ENCODE measurements at places on chromosomes 5 and 9.

- DNase-seq = no peak
Observed at GRCh38 chr9:83533296-83533695, 4.9 kb downstream of the FRMD3 start.

DNA sequence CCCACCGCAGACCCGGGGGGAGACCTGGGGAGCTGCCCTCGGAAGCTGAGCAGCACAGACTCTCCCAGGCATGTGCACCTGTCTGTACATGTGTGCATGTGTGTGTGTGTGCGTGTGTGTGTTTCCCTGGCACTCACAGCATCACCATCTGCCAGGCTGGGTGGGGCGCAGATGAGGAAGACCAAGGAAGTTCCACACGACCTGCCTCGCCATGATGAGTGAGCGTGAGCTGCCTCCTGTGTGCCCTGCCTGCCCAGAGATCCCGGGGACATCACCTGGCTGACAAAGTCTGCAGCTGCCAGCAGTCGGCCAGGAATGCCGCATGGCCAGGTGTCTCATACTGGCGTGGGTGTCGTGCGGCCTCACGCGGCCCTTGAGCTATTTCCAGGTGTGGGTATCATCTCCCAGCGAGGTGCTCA is 4.0 kb upstream of the GPSM1 start:
- peak; percentile 38 for DNase-seq

DNA sequence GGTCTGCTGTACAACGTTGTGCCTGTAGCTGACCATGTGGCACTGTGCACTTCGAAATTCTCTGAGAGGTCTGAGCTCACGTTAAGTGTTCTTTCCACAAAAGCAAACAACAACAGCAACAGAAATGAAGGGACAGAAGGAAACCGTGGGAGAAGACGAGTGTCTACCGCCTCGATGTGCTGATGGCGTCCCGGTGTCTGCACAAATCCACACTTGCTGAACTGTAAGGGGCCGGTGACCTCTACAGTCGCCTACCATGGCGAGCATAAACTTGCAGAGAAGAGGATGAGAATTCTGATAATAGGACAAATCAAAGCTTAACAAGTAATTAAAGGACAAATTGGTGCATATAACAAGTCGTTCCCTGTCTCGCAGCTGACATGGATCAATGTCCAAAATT is 114.0 kb downstream of the ADAMTS2 start:
- no peak for DNase-seq

GRCh38 chr5:62767077-62767476 is 188.5 kb downstream of the LRRC70 start:
- no peak for DNase-seq

DNA sequence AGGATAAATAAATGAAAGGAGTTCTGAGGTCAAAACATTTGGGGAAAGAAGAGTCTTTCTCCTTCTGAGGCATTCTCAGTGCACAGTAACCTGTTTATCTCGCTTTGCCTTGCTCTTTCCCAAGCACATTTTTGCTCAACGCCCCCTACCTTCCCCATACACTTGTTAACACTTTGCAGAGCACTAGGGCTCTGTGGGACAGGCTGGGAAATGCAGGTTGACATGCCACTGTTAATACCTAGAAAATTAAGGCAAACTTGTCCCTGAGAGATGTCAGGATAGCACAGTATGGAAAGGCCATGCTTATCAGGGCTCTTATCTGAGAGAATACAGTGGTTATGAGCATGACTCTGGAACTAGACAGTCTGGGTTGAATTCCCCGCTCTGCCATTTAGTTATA is 152.0 kb downstream of the DOCK8 start:
- no peak for DNase-seq

- DNase-seq = no peak
Observed at GRCh38 chr9:82080265-82080664, 91.7 kb downstream of the SPATA31D1 start.

GRCh38 chr5:122291000-122291901 is 20.8 kb upstream of the SNCAIP start:
- peak; percentile 15 for DNase-seq

DNA sequence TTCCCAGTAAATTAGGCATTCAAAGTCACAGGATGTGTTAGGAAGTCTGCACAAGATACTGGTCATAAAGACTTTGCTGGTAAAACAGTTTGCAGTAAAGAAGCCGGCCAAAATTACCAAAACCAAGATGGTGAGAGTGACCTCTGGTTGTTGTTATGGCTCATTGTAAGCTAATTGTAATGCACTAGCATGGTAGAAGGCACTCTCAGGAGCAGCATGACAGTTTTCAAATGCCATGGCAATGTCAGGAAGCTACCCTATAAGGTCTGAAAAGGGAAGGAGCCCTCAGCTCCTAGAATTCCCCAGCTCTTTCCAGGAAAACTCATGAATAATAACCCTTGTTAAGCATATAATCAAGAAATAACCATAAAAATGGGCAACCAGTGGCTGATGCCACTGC is 64.3 kb upstream of the TNC start:
- DNase-seq = no peak

DNA sequence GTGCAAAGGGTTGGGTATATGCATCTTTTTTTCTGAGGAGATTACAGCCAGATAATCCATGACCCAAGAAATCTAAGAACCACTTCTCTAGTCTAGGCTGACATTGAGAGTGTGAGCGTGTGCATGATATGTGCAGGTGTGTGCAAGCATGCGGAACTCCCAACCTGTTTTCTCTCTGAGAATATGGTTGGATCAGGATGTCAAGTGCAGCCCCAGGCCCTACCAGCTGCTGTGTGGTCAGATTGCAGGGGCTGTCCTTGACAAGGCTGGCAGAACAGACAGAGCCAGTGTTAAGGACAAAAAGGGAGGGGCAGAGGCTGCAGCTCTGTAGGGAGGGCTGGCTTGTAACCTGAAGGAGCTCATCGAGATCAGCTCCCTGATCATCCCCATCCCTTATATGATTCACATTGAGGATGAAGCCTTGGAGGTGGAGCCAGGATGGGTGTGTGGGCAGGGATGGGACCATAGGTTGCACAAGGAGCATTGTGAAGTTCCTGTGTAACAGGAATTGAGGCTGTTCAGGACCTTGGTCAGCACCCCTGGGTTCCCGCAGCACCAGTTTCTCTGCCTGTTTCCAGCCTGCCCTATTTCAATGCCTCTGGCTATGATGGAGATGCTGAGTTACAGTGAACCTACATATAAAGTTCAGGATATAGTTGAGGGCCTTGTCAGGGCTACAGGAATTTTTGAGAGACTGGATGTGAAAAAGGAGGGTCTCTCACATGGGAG is 52.6 kb upstream of the ARAP3 start:
- peak; percentile 12 for DNase-seq

GRCh38 chr5:110957934-110958333 is 113.6 kb upstream of the TSLP start:
- DNase-seq = no peak

DNA sequence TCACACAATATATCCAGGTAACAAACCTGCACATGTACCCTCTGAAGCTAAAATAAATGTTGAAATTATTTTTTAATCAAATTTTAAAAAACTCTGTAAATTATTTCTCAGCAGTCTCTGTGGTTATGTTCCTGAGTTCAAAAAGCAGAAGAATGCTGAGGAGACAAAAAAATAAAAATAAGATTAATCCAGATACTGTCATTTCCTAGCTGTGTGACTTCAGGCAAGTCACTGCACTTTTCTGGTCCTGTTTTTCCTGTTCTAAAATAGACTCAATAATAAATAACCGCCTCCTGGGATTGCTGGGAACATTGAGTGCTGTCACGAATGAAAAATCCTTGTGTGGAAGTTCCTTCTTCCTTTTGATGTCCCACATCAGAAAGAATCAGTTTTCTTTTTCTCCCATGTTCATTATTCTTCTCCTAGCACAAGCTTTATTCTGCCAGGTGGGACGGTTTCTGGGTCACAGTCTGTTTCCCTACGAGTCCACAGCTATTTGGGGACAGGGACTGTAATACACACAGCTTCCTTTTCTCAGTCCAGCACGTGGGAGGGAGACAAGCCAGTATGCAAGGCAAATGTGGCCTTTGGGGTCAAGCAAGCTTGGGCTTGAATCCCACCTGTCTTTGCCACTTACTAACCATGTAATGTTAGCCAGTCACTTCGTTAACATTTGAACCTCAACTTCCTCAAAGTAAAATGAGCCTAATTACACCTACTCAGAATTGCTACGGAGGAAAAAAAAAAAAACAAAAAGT is 156.9 kb downstream of the TRIM32 start:
- DNase-seq = no peak

- no peak for DNase-seq
Observed at GRCh38 chr5:89967771-89968444, 441.6 kb downstream of the CETN3 start.

DNA sequence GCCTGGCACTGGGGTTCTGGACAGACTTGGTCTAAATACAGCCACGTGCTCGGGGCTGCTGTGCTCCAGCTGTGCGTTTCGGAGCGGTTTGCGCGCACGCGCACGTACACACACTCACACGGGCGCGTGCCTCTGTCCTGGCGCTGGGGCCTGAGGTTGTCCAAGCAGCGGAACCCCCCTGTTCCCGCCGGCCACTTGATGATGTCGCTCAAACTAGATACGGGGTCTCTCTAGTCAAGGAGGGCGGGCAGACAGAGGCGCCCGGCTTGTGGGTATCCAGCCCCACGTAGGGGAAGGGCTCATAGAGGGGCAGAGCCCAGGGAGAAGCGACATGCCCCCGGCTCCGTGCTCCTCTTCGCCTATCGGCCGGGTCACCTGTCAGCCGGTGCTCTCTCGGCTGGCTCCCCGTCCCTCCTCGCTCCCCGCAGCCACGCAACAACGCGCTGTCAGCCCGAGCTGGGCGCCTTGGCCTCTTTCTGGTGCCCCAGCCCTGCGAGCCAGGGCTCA is 8.9 kb downstream of the NR2F1-AS1 start:
- no peak for DNase-seq

DNA sequence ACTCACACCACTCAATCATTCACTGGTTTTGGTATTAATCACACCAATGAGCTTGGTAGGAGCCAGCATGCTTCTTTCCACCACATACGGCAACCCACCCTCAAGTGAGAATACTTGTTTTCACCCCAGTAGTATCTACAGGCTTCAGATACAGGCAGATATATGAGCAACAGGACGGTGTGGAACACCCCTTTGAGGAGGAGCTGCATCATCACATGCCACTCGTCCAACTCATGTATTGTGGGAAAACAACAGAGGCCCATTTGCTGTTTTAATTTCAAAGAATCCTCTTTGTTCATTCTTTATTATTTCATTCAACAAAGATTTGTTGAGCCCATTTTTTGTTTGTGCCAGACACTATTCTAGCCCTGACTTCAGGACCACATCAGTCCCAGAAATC is 46.0 kb downstream of the RORB start:
- no peak for DNase-seq

GRCh38 chr5:180302256-180302655 is 10.4 kb upstream of the MAPK9 start:
- DNase-seq = peak; percentile 14

GRCh38 chr5:127586066-127586770 is 62.7 kb upstream of the CTXN3 start:
- no peak for DNase-seq

DNA sequence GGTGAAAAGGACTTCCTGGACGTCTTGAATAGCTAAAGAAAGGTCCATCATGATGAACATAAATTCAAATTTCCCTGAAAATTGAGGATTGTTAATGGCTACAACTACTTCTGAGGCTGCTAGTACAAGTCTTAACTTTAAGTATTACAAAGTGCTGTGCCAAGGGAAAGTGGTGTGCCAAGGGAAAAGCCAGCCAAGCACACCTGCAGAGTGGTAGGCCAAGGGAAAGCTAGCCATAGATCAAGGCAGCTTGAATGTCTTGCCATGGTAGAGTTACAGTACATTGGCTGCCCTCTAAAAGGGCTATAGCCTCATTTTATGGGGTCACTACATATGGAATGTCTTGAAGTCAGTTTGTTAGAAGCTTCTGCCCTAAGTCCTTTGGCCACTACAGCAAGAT is 64.2 kb downstream of the SPEF2 start:
- no peak for DNase-seq

- DNase-seq = no peak
Observed at GRCh38 chr5:149643781-149644180, 62.5 kb downstream of the ARHGEF37 start.

- no peak for DNase-seq
Observed at GRCh38 chr5:124511791-124512190, 234.6 kb downstream of the ZNF608 start.

DNA sequence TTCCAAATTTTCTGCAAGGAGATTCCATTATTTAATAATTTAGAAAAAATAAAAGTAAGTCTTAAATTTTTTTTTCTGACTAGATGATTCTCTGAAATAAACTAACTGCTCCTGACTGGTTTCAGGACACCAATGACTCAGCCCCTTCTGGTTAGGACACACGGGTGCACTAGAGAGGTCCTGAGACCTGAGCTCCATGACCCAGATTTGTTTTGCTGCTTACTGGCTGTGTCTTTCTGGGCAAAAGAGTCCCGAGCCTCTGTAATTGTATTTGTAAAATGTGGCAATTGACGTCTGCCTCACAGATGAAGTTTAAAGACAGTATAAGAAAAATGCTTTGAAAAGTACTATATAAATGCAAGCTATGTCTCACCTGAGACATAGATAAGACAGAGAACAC is 89.1 kb downstream of the SLC24A2 start:
- DNase-seq = no peak

- no peak for DNase-seq
Observed at GRCh38 chr5:35129276-35129675, 81.5 kb upstream of the AGXT2 start.

- DNase-seq = no peak
Observed at GRCh38 chr9:33202552-33203201, 35.5 kb upstream of the B4GALT1 start.

GRCh38 chr5:176296-176823 is 14.9 kb upstream of the LRRC14B start:
- DNase-seq = no peak

GRCh38 chr5:138937392-138938387 is 62.6 kb upstream of the LRRTM2 start:
- DNase-seq = no peak

DNA sequence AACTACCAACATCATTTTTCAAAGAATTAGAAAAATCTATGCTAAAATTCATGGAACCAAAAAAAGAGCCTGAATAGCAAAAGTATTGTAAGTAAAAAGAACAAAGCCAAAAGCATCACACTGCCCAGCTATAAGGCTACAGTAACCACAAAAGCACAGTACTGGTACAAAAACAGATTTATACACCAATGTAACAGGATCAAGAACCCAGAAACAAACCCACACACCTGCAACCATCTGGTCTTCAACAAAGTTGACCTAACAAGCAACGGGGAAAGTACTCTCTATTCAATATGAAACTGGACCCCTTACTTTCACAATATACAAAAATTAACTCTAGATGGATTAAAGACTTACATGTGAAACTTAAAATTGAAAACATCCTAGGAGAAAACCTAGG is 94.2 kb upstream of the TARS1 start:
- no peak for DNase-seq

DNA sequence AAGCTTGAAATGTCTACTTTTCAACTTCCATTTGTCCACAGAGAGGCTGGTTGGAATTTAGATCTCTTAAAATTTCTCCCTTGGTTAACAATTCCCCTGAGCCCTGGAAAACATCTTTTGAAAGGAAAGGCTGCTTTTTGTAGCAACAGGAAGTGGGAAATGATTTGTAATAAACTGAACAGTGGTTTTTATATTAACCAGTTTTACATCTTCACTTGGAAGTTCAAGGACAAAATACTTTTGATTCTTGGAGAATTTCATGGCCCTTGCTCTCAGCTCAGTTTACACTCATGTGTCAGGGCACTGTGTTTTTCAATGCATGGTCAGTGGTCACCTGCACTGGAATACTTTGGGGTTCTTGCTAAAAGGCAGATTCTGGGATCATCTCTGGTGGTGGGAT is 9.9 kb downstream of the MLANA start:
- DNase-seq = no peak

GRCh38 chr9:111253742-111254437 is 76.1 kb downstream of the OR2K2 start:
- DNase-seq = no peak

GRCh38 chr5:9439531-9440292 is 106.2 kb downstream of the SEMA5A start:
- DNase-seq = no peak
